ENCODE measurements at places on chromosomes 12 and 14. TPM values are rescaled to one million over a fixed set of nuclear protein-coding genes. Genes with fewer than 3 reads are reported as not detected.

The P2RX7 gene
- 0.08 TPM for total RNA-seq

The TAS2R42 gene
- not detected for total RNA-seq

The PTGES3 gene
- total RNA-seq, result 136 TPM

The NANOG gene
- total RNA-seq, result 0.50 TPM

The AGAP2 gene
- 2.6 TPM for total RNA-seq

The RNASE4 gene
- total RNA-seq, result 17.8 TPM

The KRT80 gene
- 9.2 TPM for total RNA-seq

The SLC39A9 gene
- total RNA-seq, result 76.9 TPM

The AMN gene
- 0.86 TPM for total RNA-seq

The TMED10 gene
- 409 TPM for total RNA-seq

The DNAJC22 gene
- 0.55 TPM for total RNA-seq

The FERMT2 gene
- 302 TPM for total RNA-seq

The BRI3BP gene
- 4.9 TPM for total RNA-seq

The TRIM9 gene
- 4.4 TPM for total RNA-seq

The NOVA1 gene
- total RNA-seq, result 1.5 TPM

The PIGH gene
- total RNA-seq, result 18.3 TPM

The SCAF11 gene
- 129 TPM for total RNA-seq

The PLA2G1B gene
- total RNA-seq, result 1.2 TPM

The SLC25A3 gene
- total RNA-seq, result 581 TPM

The AKAP3 gene
- total RNA-seq, result 1.1 TPM

The MSI1 gene
- 1.0 TPM for total RNA-seq

The B3GNT4 gene
- 0.64 TPM for total RNA-seq

The KRT4 gene
- total RNA-seq, result not detected

The INHBC gene
- total RNA-seq, result not detected

The CACNA2D4 gene
- total RNA-seq, result not detected

The GUCY2C gene
- total RNA-seq, result not detected

The RNASE2 gene
- total RNA-seq, result not detected

The MANSC4 gene
- not detected for total RNA-seq

The AMDHD1 gene
- not detected for total RNA-seq
